ENCODE measurements at places on chromosomes 16 and 17.

- no peak for DNase-seq
Observed at GRCh38 chr17:9241774-9242496, 220.6 kb downstream of the NTN1 start.

DNA sequence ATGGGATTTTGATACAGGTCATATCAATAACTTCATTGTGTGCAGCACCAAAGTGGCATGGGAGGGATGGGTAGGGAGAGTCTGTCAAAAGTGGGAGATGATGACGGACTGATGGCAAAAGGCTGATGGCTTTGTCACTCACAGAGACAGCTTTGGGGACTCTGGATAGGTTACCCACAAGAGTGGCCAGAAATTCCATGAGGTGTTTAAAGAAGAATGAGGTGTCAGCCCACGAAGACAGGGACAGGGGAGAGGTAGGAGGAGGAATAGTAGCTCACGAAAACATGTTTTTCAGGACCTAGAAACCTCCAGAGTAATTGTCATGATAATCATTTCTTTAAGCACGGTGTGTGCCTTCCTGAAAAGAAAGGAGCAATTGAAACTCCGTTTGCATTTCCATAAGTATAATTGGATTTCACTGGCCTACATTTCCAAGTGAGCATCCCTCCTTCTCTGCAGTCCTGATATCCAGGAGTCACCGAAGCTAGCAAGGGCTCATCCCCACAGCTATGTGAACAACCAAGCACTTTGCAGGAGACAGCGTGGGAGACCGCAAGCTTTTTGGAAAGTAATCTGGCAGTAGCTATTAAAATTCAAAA is 60.0 kb downstream of the HSD17B2 start:
- DNase-seq: no peak

DNA sequence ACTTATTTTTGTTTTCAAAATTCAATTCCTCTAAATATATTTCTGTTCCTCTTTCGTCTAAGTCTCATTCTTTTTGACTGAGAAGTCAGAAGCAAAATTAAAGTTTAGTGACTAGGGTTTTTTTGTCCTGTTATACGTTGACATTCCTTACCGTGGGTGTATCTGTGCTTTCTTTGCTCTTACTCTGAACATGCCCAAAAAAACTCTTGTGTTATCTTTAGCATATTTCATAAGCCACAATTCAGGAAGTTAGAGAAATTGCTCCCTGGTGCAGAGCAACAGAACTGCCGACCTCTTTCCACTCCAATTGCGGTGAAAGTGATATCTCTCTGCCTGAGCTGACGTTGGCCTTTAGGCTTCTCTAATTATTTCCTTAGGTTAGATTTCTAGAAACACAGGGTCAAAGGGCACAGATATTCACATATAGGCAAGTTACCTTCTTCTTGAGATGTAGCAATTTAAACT is 65.7 kb downstream of the CENPV start:
- no peak for DNase-seq

- no peak for DNase-seq
Observed at GRCh38 chr17:64497565-64498035, 746 bp upstream of the POLG2 start.

GRCh38 chr17:34384271-34384670 is 21.2 kb upstream of the CCL1 start:
- no peak for DNase-seq

DNA sequence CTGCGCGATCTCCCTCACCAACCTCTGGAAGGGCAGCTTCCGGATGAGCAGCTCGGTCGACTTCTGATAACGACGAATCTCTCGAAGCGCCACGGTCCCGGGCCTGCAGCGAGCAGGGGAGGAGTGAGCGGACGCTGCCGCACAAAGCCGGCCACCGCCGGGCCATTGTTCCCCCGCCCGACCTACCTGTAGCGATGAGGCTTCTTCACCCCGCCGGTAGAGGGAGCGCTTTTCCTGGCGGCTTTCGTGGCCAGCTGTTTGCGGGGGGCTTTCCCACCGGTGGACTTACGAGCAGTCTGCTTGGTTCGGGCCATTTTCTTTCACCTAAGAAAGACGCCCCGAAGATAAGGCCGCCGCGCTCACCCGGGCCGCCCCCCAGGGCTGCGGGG is 5.8 kb upstream of the UNK start:
- DNase-seq: no peak

DNA sequence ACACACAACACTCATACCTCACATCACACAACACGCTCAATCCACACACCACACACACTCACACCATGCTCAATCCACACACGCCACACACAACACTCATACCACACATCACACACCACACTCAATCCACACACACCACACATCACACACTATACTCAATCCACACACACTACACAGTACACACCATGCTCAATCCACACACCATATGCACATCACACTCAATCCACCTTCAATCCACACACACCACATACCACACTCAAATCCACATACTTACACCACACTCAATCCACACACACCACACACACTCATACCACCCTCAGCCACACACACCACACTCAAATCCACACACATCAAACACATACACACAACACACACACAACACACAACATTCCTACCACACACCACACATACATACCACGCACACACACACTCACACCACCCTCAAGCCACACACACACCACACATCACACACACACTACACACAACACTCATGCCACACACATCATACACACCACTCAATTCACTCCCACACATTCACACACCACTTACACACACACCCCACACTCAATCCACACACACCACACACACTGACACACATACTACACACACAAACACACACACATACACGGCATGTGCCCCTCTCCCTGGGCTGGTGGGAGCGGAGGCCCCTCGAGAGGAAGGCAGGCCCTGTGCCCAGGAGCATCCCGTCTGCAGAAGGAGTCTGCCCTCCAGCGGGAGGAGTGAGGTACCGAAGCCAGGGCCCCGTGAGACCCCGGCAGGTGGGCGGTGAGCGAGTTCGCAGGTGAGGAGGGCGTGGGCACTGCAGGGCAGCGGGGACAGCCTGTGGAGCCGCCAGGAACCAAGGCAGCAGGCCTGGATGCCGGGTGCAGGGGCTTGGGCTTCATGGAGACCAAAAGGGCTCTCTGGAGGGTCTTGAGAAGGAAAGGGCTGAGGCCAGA is 33.1 kb upstream of the RPTOR start:
- DNase-seq: no peak

- DNase-seq: no peak
Observed at GRCh38 chr16:13178318-13178717, 276.9 kb downstream of the SHISA9 start.

DNA sequence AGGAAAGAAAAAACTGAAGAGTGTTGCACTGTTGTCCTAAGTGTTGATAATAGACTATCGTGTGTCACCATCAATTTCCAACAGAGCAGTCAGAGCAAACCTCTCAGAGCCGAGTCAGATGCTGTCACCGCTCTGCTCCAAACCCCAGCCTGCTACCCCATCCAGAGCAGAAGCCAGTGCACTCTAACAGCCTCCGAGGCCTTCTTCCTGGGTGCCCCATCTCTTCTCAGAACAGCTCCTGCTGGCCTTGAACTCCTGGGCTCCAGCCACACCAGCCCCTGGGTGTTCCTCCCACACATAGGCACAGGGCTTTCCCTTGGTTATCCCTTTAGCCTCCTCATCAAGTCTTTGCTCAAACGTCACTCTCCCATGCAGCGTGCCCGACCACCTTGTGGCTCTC is 21.0 kb downstream of the MEIOB start:
- no peak for DNase-seq

DNA sequence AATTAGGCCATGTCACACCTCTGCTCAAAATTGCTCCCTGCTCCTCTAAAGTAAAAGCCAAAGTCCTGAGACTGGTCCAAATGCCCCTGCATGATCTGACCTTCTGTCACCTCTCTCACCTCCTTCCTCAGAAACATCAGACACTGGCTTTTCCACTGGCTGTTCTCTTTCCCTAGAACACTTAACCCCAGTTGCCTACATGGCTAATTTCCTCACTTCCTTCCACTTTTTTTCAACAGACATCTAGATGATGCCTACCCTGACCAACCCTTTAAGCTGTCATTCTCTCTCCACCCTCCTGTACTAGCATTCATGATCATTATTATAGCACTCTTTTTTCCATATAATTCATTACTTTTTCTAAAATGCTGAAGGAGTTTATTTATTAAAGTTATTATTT is 31.0 kb downstream of the CCT6B start:
- DNase-seq: no peak

GRCh38 chr17:4870855-4871254 is 28.5 kb upstream of the C17orf107 start:
- DNase-seq: no peak

DNA sequence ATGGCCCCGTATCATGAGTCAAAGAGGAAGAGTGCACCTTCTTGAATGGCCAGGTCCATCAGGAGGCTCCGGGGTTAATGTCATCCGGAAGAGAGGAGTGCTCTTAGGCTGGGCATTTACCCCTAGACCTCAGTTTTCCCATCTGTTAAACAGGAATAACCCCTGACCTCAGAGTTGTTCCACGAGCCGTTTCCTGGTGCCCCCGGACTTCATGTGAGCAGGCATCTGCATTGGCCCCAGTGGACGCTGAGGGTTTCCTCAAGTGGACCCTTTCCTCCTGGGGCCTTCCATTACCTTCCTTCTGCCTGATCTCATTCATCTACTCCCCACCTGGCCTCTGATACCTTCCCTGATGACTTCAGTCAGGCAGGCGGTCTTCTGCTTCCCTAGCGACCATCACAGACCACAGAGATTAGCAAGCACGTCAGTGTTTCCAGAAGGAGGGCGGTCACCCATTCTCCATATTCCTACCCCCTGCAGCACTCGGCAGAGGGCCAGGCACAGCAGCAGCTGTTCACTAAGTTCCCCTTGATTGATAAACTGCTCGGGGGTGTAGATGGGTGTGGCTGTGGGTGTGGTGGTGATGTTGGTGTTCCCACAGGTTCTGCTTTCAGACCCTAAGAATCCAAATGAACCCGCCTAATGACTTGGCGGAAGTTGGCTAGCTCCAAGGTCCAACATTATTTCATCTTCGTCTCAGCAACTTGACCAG is 346.6 kb upstream of the TNRC6C start:
- no peak for DNase-seq

- no peak for DNase-seq
Observed at GRCh38 chr17:68326681-68327080, 35.4 kb downstream of the ARSG start.

GRCh38 chr16:8655184-8655717 is 19.2 kb upstream of the ABAT start:
- no peak for DNase-seq

DNA sequence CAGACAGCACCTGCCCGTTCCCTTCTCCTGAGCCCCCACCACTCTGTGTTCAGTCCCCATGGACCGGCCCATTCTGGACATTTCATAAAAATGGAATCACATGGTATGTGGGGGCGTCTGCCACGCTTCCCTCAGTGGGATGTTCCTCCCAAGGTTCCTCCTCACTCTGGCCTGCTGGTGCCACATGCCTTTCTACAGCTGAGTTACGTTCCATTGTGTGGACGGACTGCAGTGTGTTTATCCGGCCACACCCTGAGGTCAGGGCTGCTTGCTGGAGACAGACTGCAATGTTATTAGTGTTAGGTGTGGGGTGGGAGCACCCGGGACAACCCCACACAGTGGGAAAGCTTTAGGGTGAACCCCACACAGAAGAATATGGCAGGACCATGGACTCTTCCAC is 5.9 kb upstream of the AATK start:
- DNase-seq: no peak

DNA sequence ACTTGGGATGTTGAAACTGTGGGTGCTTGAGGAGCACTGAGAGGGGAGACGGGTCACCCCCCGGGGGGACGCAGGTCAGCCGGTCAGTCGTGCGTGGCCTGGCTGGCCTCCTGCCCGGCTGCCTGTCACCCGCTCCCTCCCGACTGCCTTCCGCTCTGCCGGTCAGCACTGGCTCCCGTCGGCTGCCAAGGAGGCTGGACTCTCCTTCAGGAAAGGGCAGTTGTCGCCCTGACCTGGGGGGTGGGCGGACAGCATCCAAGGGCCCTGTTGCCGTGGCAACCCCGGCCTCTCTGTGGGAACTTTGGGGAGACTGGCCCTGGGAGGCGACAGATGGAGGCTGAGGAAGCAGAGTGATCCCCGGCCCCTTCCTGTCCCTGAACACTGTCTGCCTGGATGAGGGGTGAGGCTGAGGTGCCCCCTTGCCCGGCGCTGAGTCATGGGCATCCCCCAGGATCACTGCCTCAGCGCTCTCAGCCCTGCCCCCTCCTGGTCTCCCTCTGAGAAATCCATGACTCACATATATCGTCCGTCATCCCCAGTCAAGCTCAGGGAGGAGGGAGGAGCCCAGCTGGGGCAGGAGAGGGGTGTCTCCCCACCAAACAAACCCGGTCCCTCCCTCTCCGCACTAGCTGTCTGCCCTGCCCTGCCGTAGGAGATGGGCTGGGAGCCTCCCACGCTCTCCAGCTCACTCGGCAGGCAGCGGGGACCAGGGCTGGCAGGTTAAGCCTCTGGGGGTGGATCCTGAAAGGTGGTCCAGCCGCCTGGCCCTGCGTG is at the start of gene ADGRG1:
ADGRG1 (plus strand) TSS at position 623 of the 774 bp plus-strand sequence. CDS start 21,658 bp downstream, outside the sequence.
- peak; percentile 65 for DNase-seq

- DNase-seq: no peak
Observed at GRCh38 chr17:30360086-30360808, 18.5 kb upstream of the CPD start.

DNA sequence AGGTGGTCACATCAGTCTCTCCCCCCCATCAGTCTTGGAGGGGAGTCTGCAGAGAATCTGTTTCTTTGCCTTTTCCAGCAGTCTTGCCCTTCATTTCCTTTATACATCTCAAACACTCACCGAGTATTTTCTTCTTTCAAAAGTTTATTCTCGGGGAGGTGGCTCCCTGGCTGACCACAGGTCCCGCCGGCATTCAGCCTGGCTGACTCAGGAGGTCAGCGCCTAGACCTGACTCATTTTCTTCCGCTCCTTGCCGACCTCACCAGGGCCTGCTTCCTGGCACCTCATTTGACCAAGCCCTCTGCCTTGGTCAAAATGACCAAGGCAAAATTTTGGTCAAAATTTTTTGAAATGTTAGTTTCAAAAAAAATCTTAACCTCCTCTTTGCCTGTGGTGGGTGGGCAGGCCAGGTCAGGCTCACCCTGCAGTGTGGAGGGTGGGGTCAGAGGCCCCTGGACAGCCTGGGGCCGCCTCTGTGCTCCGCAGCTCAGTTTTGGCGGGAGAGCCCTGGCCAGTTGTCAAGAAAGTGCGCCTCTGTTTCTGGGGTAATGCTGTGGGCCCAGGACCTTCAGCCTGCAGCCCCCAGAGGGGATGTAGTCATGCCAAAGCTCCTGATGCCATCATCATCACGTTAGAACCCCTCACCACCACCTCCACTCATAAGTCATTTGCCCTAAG is 165.6 kb downstream of the SPECC1 start:
- no peak for DNase-seq

DNA sequence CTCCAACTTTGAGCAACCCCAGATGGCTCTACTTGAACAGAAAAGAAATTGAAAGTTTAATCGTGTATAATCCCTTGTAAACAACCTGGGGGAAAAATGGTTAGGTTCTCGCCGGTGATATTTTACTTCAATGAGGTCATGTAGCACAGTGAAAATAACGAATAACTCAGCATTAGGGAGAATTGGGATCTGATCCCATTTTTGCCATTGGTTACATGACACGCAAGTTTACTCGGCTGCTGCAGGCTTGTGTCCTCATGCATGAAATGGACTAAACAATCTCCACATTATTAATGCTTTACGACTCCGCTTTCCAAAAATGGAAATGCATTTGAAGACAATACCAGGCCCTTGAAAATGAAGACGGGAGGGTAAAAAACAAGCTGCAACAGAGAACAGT is 45.5 kb upstream of the LRRC37A3 start:
- no peak for DNase-seq
